ENCODE measurements at places on chromosomes 13 and 19.
A peak's percentile ranks its signal among the peaks of the same experiment; 100 is the strongest.

DNA sequence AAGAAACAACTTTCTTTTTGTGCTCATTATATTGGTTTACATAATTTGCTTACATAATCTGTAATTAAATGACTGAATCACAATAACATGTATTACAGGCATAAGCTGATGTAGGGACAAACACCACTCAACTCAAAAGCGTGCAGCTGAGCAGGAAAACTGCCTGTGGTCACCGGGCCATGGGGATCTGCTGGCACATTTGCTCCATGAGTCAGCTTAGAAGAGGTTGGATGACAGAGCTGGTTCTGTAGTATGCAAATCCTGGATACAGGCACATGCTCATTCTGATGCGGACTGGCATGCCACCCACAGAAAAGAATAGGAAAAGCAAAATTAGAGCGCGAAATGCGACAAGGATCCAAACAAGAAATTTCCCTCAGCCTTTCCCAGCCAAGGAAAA, 128.6 kb downstream of the USP12 start:
- DNase-seq = no peak

- no peak for DNase-seq
These were observed 98.3 kb upstream of the KLF5 start for GRCh38 chr13:72960541-72960940.

- DNase-seq = peak; percentile 13
These were observed 110.9 kb downstream of the IER2 start for GRCh38 chr19:13260883-13261653.

GRCh38 chr13:114212158-114212495, 22.6 kb upstream of the CDC16 start:
- DNase-seq = no peak

DNA sequence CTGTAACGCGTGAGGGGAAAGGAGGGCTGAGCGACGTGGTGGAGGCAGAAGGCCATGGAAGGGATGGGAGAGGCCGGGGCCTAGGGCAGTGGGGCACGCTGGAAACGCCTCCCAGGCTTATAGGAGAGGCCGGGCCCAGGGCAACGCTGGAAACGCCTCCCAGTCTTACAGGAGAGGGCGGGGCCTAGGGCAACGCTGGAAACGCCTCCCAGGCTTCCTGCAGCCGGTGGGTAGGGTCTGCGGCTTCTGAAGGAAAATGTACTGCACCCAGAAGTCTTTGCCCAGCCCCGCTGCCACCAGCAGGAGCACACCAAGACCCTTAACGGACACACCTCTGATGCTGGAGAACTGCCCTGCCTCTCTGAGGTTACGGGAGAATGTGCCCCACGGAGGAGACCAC, 9.1 kb downstream of the CACTIN start:
- DNase-seq = peak; percentile 64

- no peak for DNase-seq
These were observed 105.0 kb downstream of the SPRY2 start for GRCh38 chr13:80235967-80236302.

Measured in CD4-positive, alpha-beta T cell treated with Interleukin-6 for 4 hours (primary cell).